ENCODE measurements at places on chromosomes 6 and 20. TPM values are rescaled to one million over a fixed set of nuclear protein-coding genes. Genes with fewer than 3 reads are reported as not detected.
A peak's percentile ranks its signal among the peaks of the same experiment; 100 is the strongest.

HS3ST5 gene
- 0.32 TPM for total RNA-seq

NRSN1 gene
- total RNA-seq: not detected

NKX2-4 gene
- total RNA-seq: not detected

PLA2G7 gene
- not detected for total RNA-seq

DNA sequence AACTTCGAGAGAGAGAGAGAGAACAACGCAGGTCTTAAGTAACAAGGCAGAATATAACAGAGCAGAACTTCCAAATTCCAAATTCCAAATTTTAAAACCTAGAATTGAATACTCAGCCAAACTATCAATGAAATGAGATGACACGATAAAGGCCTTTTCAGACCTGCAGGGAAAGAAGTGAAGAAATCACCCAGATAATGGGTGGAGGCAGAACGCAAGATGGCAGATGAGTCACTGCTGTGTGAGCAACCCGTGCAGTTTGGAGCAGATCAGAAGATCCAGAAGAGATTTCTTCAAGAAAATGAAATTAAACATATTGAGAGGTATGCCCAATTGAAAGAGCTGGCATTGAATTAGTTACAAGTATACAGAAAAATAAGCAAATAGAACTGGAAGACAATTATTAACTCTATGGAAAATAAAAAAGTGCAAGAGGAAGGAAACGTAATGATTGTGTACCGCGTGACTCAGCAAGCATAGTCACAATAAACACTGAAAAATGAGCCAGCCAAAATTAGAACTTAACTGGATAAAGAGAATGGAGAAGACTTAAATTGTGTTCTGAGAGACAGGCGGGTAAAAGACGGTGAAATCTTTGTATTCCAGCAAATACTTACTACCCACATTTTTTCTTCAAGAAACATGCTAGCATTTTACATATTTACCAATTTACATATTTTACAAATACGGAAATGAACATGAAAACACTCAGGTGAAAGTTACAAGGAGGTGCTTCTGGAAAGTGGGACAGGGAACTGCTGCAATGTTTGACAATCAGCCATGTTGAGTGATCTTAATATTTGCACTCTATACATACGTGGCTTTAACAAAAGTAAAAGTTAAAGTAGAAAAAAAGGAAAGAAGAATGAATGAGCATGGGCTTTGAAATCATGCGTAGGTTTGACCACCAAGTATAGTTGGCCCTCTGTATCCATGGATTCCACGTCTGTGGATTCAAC lies 87.9 kb upstream of the CDYL start:
- DNase-seq: peak; percentile 90

- no peak for DNase-seq
Measured at GRCh38 chr20:46036370-46036769, 7.4 kb downstream of the SLC12A5 start.

GRCh38 chr6:24876499-24877465 lies 59.0 kb downstream of the RIPOR2 start:
- no peak for DNase-seq

- peak; percentile 72 for DNase-seq
Measured at GRCh38 chr6:25202504-25202903, 76.7 kb upstream of the CARMIL1 start.

- DNase-seq: no peak
Measured at GRCh38 chr6:88111991-88112390, 54.2 kb downstream of the CNR1 start.

DNA sequence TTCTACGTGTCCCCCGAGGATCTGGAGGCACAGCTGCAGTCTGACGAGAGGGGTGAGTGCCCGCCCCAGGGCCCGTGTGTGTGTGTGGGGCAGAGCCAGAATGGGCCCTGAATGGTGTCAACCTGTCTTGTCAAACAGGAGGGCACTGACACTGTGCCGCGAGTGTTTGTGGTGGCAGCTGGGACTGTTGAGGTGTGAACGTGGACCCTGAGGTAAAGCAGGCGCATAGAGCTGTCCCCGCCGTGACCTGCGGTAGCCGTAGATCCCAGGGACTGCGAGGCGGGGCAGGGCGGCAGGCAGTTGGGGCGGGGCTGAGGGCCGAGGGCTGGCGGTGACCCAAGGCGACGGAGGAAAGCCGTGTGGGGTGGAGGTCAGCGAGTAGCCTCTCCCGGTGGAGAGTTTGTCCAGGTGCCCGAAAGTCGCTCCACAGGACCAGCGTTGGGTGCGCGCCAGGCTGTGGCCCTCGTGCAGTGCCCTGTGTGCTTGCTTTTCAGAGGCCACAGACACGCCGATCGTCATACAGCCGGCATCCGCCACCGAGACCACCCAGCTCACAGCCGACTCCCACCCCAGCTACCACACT lies 25.2 kb downstream of the UCKL1 start:
- DNase-seq: no peak

DNA sequence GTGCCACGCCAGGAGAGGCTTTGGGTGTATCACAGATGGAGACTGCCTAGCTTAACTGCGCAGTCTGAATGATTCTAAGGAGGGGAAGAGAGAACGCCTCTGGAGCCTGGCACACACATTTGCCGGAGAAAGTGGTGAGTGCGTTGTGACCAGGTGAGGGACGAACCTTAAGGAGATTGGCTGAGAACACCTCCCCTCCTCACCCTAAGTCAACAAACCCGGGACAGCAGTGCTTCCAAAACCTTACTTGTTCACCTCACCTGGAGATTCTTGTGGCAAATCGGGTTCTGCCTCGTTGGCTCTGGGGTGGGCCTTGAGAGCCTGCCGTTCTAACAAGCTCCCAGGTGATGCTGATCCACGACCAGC lies 9.4 kb downstream of the SYNJ2 start:
- no peak for DNase-seq

DNA sequence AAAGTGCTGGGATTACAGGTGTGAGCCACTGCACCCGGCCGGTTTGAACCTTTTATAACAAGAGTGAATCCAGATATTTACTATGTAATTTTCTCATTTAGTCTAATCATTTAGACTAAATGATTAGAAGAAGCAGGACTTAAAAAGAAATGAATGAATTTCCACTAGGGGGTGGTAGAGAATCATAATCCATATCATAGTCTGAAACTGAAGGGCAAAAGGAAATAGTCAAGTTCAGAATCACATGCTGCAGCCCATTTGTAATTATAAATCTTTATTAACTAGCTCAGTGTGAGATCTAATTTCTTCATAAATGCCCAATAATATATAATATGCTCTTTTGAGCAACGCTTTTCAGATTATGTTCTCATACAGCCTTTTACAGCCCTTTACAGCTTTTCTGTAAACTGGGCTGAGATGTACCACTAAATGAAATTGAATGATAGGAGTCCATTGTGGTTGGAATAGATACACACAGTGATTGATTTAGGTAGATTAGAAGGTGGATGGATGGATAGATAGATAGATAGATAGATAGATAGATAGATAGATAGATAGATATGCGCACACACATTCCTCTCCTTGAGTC lies 31.8 kb downstream of the PSMB9 start:
- peak; percentile 86 for DNase-seq

DNA sequence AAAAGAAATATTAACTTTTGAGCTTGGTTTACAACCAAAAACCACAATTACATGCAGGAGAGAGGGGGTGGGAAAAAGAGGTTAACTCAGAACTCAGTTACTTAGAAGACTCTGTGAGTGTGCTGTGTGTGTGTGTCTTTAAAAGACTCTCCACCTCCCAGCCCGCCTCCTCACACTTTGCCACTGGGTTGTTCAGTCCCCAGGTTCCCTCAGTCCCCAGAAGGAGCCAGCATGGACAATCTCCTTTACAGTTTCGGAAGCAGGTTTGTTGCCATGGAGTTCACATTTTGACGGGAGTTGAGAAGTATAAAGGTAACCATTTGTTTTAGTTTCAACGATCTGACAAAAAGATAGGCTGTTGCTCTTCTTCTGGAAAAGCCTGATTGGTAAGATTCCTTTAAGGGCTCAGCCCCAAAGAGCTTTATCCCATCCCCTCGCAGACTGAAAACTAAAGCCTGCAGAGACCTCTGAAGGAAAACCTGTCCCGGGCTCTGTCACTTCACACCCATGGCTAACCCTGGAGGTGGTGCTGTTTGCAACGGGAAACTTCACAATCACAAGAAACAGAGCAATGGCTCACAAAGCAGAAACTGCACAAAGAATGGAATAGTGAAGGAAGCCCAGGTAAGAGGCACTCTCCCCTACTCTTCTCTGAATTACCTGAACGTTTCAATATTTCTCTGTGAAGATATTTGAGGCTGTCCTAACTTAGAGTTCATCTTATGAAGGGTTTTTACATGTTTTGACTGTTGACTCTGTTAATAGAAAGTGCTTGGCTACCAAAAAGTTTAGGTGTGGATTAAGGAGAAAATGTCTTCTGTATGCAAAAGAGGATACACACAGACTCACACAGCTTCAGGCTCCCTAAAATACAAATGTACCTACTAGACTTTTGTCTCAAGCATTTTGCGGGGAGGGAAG lies at the start of gene SPTLC3:
TSS of gene SPTLC3 (plus strand) at position 212 of the 921 bp plus-strand sequence. CDS start at position 508, 296 bp downstream.
- peak; percentile 64 for DNase-seq

DNA sequence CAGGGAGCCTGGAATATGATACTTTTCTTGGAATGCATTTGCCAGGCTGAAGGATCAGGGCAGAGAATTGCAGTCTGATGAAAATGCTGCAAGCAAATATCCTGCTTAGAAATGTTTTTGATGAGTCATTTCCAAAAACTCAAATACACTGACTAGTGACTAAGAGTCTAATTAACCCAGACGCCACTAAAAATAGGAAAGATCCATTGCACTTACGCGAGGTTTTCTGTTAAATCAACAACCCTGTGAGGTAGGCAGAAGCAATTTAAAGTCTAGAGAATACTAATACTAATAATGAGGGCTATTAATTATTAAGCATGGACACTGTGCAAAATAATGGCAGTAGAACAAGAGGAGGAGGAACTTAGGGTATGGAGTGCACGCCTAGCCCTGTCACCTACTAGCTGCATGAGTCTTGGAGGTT lies 130.1 kb upstream of the DOK5 start:
- DNase-seq: peak; percentile 69
